ENCODE measurements at places on chromosomes 3 and 15. TPM values are rescaled to one million over a fixed set of nuclear protein-coding genes. Genes with fewer than 3 reads are reported as not detected.

Gene TNNC1
- 1.2 TPM for total RNA-seq

Gene CCR3
- total RNA-seq, result not detected

Gene PRTG
- total RNA-seq, result 10.8 TPM

Gene GOLGA8T
- 1.7 TPM for total RNA-seq

Gene KLHL24
- 7.0 TPM for total RNA-seq

Gene LRRC2
- not detected for total RNA-seq

Gene SEMA7A
- total RNA-seq, result 1.3 TPM

Gene LMAN1L
- not detected for total RNA-seq

Gene GRAMD1C
- 1.1 TPM for total RNA-seq

Gene CPEB1
- total RNA-seq, result 3.3 TPM

Gene MOBP
- total RNA-seq, result not detected

Gene SMAD6
- 30.5 TPM for total RNA-seq

Gene DUOX1
- total RNA-seq, result not detected

Gene GOLGA8G
- not detected for total RNA-seq

Gene IL5RA
- not detected for total RNA-seq

Gene SCN5A
- total RNA-seq, result 1.6 TPM

Gene PYGO1
- total RNA-seq, result 7.7 TPM

Gene RTP1
- total RNA-seq, result not detected

Gene SMCO1
- not detected for total RNA-seq

Gene CGNL1
- total RNA-seq, result 0.81 TPM

Gene AQR
- 35.1 TPM for total RNA-seq

Gene HDGFL3
- total RNA-seq, result 54.6 TPM

Gene SI
- not detected for total RNA-seq

Gene IMPG2
- total RNA-seq, result 0.01 TPM

Gene GOLGA8H
- 2.6 TPM for total RNA-seq

Gene MKRN3
- 1.6 TPM for total RNA-seq

Gene NOX5
- 0.13 TPM for total RNA-seq

Gene PIGB
- total RNA-seq, result 14.8 TPM

Gene AP3S2
- 44.2 TPM for total RNA-seq

Gene PATL2
- total RNA-seq, result 0.16 TPM

Gene SPATA16
- not detected for total RNA-seq

Gene KLHL40
- not detected for total RNA-seq

Gene ITIH1
- total RNA-seq, result not detected

Gene CKMT1A
- total RNA-seq, result 2.8 TPM

Gene PXK
- 4.5 TPM for total RNA-seq

Gene DUOXA1
- total RNA-seq, result 0.08 TPM

Data from A549 treated with Hydrocortisone at 1 μM for 4 hours (cell line).